CD4-positive, alpha-beta T cell treated with Interleukin-6 at 100 ng/mL for 8 hours (primary cell): ENCODE measurements at places on chromosomes 5 and 9.

DNA sequence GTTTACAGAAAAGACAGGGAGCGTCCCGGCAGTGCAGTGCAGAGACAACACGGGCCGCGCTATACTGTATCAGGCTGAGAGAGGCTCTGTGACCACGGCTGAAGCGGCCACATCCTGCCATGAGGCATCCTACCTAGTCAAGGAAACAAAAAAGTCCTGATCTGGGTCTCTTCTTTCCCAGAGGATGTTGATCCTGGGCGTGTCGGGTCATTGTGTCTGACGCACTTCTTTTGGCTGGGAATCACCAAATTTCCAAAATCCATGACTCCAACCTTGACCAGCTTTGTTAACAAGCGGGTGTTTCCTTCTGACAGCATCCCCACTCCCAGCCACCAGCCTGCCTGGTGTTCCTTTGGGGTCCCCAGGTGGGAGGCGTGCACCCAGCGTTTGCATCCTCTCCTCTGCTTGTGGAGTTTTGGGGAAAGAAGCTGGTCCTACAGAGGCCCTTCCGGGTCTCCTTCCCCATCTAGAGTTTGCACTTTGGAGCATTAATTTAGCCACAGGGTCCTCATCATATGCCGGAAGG, 91.4 kb upstream of the RAI14 start:
- no peak for DNase-seq

GRCh38 chr9:7341571-7341970, 458.0 kb downstream of the DMAC1 start:
- no peak for DNase-seq

- no peak for DNase-seq
Measured at GRCh38 chr9:90919883-90920282, 118.3 kb downstream of the SYK start.

- DNase-seq: no peak
Measured at GRCh38 chr9:70465904-70466303, 51.4 kb upstream of the KLF9 start.

DNA sequence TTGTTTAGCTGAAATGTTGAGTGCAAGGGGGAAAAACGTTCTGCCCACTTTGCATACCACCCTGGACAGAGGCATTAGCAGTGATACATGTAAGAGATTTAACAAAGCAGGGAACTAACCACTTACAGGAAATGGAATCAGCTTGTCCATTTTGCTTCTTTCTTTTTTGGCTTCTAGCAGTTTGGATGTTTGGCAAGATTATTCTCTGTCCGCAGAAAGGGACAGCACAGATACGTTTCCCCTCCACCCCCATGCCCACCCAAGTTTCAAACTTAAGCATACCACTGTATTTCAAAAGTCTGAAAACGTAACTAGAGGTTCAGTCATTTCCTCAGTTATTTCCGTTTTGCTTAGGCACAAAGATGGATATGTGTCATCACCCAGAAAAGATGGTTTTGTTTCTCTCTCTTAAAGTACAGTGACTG, 118.4 kb downstream of the GDNF start:
- no peak for DNase-seq

DNA sequence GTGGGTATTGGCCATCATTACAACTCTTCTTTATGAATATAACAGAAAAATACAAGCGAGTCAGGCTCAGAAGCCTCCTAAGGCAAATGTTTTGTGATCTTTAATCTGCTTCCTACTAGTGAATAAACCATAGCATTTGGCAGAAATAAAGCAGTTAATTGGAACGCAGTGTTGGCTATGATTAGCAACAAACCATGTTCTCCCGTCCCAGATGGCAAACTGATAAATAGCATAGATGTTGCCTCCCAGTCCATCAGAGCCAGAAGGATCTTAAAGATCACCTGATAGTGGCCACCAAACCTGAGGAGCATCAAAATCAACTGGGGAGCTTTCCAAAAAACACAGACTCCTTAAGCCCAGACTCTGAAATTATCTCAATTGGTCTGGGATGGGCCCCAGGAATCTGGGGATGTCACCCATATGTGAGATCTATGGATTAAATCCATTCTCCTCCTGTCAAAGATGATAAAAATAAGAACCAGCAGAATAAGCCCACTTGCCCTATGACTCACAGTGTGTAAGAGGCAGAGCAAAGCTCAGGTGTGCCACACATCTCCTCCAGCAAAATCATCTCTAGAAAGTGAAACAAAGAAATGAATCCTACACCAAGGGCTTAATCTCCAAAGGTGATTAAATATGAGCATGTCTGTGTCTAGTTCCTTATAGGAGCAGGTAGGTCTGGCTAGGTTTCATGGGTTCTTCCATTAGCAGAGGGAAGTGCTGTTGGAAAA, 50.3 kb downstream of the APBA1 start:
- no peak for DNase-seq

GRCh38 chr5:9343146-9343850, 202.6 kb downstream of the SEMA5A start:
- no peak for DNase-seq

GRCh38 chr9:89592963-89593726, 11.7 kb upstream of the GADD45G start:
- DNase-seq: no peak

GRCh38 chr5:159181152-159181551, 28.2 kb downstream of the RNF145 start:
- no peak for DNase-seq

DNA sequence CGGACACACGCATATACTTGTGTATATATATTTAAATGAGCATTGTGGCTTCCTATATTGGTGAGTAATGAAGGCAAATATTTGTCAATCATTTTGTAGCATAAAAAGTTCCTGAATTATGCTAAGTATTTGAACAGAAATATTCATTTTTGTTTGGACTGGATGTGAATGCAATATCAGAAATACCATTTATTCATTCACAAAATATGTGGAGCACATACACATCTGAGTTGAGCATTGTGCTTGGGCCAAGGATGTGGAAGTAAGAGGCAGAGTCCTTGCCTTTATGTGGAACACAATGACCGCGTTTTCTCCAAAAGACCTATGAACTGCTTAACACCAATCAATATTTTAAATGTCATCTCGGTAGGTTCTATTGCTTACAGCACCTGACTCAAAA, 1086.5 kb downstream of the NR2F1-AS1 start:
- no peak for DNase-seq

DNA sequence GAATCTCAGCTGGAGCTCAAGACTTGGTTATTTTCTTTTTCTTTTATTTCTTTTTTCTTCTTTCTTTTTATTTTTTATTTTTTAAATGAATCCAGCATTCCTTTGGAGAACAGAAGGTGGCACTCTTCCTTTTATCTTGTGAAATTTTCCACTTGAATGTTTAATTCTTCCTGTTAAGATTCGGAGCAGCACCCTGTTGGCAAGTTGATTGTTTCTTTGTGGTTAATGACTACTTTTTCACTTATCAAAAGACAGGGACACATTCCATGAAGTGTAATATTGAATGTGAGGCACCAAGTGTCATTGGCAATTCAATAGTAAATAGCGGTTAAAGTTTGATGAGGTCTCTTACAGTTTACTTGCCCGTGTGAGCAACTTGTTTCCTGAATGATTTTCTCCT, 240.5 kb upstream of the CHD1 start:
- DNase-seq: no peak

- DNase-seq: no peak
Measured at GRCh38 chr5:169298193-169298592, 2.7 kb downstream of the SLIT3 start.

DNA sequence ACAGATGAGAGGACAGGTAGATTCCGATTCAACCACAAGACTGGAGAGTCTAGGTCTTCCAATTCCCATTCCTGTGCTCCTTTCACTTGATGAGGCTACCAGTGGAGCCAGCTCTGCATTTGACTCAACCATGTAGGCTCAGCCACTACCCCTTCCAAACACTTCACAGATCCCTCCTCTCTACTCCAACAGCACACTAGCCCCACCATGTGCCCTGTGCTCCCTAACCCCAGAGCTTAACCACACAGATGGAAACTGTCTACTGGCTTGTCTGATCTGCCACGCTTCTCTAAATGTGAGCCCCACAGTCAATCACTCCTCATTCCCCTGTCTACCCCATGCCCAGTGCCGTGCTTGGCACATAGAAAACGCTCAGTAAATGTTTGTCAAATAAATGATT, 508.2 kb downstream of the CDK5RAP2 start:
- DNase-seq: no peak

DNA sequence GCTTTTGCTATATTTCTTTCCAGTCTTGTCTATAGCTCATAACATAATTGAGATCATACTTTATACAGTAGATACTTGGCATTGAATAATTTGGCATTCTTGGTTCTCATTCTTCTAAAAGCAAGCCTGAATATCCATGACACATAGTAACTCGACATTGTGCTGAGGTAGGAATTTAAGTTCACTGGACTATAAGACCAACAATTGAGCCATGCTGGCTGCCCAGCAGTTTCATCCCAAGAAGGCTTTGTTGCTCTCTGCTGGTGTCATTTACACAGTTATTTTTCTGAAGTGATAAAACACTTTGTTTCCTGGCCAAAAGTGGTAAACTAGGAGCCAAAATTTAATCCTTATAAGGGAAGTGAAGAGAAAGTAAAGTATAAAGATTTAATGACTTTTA, 192.0 kb downstream of the ADAMTSL1 start:
- no peak for DNase-seq

DNA sequence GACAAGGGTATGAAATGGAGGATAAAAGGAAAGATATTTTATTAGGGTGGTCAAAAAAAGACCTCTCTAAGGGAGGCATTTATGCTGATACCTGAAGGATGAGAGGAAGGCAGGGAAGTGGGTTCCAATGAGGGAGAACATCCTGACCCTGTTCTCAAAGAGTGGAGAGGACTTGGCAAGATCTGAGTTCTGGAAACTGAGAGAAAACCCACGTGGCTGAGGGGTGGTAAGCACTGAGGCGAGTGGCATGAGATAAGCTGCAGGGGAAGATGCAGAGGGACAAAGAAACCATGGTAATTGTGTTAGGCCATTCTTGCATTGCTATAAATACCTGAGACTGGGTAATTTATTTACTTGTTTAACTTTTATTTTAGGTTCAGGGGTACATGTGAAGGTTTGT, 16.8 kb downstream of the SH3RF2 start:
- DNase-seq: no peak

DNA sequence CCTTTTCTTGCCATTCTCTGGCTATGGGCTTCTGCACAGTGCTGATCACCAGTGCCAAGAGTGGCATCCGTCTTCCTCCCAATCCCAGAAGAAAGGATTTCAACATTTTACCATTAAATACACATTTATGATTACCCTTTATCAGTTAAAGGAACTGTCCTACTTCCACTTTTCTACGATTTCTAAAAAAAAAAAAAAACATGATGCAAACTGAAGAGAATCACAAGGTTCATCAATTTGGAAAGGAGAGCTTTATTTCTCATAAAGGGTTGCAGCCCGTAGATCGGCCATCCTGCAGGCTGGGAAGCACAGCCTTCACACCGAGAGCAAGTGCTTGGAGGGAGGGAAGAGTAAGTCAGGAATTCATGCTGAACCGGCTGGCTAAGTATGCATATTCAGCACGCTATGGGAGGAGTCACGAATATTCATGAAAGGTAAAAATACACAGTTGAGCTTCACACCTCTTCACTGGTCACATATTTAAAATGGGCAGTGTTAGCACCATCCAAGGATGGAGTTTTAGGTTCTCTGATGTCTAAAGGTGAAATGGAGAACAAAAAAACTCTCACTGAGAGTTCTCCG, 52.5 kb upstream of the SEMA4D start:
- no peak for DNase-seq

DNA sequence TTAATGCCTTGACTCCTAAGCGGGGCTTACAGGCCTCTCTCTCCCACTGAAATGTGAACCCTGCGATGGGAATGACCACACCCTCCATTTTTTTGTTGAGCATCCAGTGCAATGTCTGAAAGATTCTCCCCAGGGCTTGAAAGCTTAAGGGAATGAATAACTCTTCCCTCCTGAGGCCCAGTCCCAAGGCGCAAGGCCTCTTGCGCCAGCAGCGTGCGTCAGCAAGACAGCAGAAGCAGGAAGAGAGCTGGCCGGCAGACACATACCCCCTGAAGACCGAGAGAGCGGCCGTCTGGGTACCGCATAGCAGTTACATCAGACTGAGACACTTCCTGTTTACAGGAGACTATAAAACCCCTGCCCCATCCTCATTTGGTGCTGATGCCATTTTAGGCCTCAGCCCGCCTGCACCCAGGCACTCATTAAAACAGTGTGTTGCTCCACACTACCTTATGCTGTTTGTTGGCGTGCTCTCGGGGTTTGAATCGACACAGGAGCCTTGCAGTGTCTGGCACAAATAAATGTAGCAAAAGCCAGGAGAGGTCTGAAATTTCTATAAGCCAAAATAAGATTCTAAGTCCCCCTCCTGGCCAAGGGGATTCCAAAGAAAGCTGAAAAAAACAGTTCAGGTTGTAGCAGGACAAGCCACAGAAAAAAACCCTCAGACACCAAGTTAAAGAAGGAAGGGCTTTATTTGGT, 62.3 kb downstream of the GDNF start:
- no peak for DNase-seq

DNA sequence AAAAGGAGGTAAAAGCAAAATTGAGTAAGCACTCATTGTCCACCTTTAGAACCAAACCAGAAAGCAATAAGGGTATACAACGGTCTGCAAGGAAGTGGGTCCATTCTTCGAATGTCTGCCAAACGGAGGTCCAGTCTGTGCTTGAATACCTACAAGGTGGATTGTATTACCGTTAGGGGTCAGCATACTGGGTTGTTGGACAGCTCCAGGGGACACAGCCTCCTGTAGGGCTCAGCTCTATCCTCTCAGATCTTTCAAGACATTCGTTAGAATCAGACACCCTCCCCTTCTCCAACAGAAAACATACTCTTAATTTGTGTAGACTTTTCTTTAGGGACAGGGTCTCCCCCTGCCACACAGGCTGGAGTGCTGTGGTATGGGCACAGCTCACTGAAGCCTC, 5.5 kb downstream of the ASTN2 start:
- DNase-seq: no peak

DNA sequence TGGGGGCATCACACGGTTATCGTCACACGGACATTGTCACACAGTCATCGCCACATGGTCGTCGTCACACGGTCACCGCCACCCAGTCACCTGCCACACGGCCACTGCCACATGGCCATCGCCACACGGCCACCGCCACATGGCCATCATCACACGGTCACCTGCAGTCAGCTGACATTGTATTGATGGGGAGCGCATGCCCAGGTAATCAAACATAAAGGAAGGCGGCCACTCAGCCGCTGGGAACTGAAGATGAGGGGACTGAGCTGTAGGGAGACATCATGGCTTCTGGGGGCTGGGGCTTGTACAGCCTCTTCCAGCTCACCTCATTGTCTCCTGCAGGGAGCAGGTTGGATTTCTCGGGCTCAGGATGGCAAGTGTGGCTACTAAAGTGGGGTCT, 49.2 kb downstream of the MRPL36 start:
- DNase-seq: no peak

GRCh38 chr9:120944434-120944843, 17.8 kb upstream of the TRAF1 start:
- DNase-seq: no peak

DNA sequence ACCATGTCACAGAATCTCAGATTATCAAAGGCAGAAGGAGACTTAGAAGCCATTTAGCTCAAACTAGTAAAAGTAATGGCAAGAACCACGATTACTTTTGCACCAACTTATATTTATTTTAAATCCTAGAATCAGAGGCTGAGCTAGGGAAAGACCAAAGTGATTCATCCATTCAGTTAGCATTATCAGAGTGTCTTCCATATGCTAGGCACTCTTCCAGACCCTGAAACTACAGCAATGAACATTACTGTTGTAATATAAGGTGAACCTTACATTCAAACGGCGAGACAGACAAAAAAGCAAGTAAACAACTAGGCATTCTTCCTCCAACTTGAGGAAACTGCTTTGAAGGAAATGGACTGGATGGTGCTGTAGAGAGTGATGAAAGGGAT, 7.9 kb downstream of the PDE6A start:
- no peak for DNase-seq

- no peak for DNase-seq
Measured at GRCh38 chr5:33936381-33937016, at the start of gene RXFP3. Gene RXFP3 (plus strand): TSS chr5:33936386. CDS start chr5:33936741, 355 bp downstream.
